ENCODE measurements at places on chromosomes 3 and 15.

DNA sequence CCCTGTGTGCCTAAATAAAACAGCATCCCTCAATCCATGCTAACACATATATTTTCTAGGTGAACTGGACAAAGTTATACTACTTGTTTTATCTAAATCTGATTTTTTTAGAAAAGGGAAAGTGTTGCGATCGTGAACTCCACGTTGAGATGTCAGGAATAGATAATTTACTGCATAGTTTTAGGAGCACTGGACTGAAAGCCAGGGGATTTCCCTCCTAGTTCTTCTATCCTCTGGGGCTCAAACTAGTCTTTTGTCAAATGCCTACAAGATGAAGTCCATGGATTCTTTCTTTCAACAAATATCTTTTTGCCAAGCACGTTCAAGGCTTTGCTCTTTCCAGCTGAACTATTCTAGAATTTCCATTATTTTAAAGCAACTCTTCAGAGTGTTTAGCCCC, 617 bp upstream of the HPS3 start:
- no peak for DNase-seq

DNA sequence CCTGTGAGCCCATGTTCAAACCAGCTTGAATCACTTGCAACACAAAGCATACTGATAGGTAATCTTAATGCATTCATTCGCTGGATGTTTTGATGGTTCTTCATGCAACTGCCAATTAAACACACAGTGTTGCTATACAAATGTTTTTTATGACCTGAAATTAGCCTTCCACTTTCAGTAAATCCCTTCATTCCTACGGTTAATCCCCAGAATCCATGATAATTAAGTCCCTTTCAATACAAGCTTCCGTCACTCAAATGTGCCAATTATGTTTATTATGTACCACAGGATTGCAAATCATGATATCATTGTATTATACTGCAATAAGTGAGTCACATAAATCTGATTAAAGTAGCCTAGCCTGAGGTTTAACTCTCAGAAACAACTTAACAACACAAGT, 14.5 kb upstream of the LYZL4 start:
- no peak for DNase-seq

- DNase-seq, result no peak
Measured at GRCh38 chr3:178439504-178439903, 96.7 kb upstream of the KCNMB2 start.

- DNase-seq, result no peak
Measured at GRCh38 chr3:39267631-39268548, 11.9 kb downstream of the CX3CR1 start.

DNA sequence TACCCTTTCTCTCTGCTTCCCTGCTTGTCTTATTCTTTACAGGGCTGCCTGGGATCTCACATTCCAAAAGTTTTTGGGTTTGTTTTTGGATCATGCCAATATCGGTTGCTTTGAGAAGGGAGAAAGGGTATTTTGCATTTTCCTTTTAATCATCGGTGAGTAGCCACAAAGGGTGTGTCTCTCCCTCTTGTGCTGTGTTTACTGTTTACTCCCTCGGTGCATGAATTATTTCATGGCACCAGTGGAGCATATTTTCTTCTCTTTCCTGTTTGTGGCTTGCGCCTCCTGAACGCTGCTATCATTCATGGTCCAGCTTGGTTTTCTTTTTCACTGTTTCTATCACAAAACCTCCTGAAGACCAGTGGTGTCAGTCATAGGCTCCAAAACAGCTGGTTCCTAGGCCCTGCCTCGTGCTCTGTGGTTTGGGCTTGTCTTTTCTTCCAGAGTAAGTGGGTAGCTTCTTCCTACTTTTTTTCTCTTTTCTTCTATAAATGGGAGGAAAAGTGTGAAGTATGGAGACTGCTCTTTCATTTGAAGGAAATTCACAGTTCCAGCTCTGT, 54.9 kb downstream of the IGF1R start:
- DNase-seq, result no peak

DNA sequence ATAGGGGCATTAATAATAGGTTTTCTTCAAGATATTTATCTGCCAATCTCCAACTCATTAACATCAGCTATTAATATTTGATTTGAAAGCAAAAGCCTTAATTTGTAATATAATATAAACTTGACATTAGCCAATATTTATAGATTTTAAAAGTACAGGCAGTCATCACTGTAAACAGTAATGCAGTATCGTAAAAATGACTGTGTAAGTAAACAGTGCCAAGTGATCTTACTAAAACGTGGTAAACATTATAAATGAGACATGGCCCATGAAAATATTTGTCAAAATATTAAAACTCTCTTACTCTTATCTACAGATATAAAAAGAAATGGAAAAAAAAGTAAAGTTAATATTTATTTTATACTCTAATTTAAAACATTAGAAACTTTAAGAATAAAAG, 101.6 kb upstream of the EPHA6 start:
- no peak for DNase-seq

DNA sequence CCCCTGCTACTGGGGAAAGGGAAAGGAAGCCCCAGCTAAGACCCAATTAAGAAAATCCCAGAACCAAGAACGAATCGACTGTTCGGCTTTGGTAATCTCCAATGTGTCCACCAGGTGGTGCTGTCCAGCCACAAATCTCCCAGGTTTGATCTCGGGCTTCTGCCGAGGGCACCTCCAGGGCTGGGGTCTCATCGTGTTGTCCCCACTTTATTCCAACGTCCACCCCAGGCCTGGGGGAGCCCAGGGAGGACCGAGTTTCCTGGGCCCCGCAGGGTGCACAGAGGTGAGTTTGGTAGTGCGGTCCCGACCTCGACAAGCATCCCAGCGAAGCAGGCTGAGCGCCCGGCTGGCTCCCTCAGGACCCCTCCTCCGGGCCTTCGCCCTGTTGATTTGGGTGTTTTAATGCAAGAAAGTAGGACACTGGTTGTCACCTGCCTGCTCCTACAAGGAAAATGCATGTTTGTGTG, 185.1 kb downstream of the GOLGA6L6 start:
- DNase-seq, result peak; percentile 69

Measured in stimulated activated CD4-positive, alpha-beta T cell treated with anti-CD3 and anti-CD28 coated beads, TNF-alpha, amount 100 ng/mL, for 1 hour (primary cell).